Stimulated activated CD4-positive, alpha-beta T cell treated with anti-CD3 and anti-CD28 coated beads, TNF-alpha, amount 100 ng/mL, for 4 hours (primary cell): ENCODE measurements at places on chromosomes 3 and 15.
A peak's percentile ranks its signal among the peaks of the same experiment; 100 is the strongest.

GRCh38 chr3:28669870-28670269, 321.2 kb upstream of the AZI2 start:
- no peak for DNase-seq

DNA sequence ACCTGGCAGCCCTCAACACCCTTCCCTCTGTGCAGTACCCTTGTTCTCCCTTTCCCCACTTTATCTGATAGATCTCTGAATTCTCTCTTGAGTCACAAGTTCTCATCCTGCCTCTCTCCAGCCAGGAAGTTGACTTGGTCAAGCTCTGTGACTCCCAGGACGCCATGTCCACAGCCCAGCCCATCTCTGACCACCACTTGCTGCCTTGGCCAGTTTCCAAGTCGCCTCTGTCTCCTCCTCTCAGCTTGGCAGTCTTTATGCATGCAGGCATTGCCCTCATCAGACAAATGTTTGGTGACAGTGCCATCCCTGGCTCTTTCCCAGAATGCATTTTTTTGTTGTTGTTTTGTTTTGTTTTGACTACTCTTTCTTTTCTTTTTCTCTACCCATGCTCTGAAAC, 25.7 kb downstream of the ZNF35 start:
- no peak for DNase-seq

DNA sequence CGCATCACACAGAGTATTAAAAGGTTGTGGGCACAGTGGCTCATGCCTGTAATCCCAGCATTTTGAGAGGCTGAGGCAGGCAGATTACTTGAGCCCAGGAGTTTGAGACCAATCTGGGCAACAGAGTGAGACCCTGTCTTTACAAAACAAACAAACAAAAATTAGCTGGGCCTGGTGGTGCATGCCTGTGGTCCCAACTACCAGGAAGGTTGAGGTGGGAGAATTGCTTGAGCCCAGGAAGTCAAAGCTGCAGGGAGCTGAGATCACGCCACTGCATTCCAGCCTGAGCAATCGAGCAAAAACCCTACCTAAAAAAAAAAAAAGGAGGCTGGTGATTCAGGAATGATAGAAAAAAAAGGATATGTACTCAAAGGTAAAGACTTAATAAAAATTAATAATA, 28.2 kb upstream of the ST6GAL1 start:
- DNase-seq: no peak

GRCh38 chr3:63338351-63338750, 60.2 kb downstream of the SYNPR start:
- no peak for DNase-seq

DNA sequence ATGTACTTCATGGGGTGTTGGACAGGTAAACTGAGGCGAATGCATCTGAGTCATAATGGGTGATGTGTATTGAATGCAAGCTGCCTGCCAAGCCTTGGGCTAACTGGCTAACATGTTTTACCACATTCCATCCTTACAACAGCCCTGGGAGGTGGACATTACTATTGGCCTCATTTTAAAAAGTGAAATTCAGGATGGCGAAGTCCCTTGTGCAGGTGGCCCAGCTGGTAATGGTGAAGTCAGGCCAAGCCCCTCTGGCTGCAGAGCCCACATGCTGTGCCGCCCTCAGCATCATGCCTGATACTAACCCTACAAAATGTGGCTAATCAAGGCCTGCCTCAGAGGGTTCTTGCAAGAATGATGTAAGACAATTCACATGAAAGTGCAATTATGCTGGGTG, 60.0 kb upstream of the CHD2 start:
- DNase-seq: no peak

DNA sequence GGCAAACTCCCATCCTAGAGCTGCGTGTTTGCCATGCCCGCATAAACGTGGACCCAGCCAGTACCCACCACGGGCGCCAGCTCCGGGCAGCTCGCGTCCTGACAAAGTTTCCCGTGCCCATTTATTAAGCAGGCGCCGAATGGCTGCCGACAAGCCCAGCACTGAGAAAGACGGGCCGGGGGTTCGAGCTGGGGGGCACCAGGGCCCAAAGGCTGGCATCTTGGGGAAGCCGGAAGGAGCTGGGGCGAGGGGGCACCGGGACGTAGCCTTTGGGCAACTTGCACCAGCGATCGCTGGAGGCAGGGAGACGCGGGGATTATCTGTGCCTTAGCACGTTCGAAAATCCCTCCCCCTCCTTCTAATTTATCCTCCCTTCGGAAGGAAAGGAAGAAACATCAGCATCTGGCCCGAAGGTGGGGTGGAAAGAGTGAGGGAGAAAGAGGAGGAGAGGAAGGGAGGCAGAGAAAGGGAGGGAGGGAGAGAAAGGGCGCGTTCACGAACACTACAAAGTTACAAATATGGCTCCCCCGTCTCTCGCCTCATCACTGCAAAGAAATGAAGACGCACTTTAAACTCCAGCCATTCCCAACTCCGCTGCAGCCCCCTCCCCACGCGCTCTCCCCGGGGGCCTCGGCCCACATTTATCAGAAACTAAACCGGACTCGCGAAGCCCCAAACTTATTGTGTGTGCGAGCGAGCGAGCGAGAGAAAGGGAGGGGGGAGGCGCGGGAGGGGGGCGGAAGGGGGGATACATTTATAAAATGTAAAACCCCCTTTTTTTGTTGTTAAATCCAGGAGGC, 1.0 kb downstream of the ANP32A start:
- DNase-seq: peak; percentile 22

DNA sequence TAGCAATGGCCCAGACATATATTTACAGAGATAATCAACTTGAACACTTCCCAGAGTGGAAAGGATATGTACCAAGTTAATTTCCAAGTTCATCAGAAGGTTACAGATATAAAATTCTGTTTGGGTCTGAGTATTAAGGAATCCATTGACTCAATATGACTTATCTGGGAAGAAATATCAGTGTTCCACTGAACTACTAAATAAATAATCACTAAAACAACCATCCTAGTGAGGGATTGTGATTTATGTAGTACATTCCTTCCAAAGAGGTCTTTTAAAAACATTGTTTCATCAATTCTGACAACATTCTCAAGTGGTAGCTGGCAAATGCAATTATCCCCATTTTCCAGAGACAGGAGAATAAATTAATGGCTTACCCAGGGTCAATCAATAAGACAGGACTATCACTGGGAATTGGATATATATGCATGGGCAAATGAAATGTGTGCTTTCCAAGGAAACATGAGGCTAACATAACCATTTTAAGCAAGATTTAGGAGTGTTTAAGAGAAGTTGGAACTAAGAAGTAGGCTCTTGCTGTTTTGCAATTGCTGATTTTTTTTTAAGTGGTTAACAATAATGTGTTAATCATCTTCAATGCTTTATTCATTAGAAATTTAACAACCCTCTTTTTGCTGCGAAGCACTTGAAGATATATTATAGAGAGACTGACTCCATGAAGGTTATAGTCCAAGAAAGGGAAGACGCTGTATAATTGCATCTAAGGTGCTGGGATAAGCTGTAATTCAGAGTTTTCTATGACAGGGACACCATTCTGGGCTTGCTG, 37.9 kb downstream of the SLC9A9 start:
- no peak for DNase-seq

DNA sequence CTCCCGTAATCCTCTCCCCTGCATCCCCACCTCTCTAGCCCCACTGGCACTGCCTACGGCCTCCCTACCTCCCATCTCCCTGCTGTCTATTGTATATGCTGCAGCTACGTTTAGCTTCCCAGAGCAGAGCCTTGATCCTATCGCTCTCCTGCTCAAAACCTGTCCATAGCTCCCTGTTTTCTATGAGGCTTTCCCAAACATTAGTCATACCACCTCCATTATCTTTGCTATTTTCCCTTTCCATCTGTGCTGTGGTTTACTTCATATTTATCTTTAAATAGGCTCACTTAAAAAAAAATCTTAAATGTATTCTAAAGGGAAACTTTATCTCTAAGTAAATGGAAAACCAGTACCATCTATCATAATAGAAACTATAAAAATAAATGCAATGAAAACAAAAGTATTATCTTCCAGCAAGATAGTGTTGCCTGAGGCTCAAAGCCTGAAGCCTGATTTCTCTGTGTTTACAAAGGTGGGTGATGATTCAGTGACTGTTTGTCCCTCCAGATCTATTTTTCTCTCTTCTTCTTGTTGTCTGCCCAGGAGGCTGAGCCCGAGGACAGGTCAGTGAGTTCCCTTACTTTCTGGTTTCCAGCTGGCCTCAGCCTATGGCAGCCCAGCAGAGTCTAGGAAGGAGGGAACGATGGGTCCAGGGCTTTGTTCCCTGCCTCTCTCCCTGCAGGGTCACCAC, 397.1 kb upstream of the CFAP20DC start:
- DNase-seq: no peak
